ENCODE measurements at places on chromosomes 11 and 22.

DNA sequence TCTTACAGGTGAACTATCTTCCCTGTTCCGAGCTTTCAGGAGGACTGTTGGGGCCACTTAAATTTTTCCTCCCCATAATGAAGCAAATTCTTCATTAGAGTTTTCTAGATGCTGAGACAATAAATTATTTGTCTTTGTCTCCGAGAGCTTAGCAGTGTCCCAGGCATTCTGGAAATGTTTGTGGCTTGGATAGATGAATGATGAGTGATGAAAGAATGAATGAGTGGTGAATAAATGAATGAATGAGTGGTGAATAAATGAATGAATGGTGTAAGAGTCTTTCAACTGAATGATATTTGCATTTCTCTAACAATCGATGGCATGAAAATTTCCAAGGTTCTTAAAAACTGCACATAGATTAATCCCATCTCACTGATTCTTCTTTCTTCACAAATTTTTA, 52.8 kb downstream of the AHNAK start:
- DNase-seq = no peak

GRCh38 chr11:84398017-84398626, 1112.0 kb upstream of the CCDC90B start:
- no peak for DNase-seq

DNA sequence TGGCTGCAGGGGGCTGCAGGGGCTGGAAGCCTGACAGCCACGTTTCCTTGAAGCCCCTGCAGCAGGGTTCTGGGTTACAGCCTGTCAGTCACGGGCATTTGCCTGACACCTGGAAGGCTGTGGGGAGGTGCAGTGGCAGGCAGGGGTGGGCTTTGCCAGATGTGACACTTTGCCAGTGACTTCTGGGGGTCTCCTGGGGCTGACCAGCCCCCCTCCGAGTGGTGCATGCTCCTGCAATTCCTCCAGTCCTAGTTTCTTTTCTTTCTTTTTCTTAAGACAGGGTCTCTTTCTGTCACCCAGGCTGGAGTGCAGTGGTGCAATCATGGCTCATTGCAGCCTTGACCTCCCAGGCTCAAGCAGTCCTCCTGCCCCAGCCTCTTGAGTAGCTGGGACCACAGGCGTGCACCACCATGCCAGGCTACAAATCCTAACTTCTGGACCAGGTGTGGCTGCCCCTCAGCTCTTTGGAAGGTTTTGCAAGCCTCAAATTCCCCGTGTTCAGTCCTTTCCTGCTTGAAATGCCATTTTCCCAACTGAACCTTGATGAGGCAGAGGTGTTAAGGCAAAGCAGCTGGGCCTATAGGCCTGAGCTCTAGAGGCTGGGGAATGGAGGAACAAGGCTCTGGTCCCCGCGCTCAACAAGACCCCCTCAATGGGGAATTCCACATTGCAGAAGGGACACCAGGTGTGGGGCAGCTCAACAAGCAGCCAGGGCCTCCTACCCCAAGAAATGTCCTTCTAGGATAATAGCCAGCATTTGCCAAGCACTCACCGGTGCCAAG, 20.2 kb upstream of the CHKA start:
- DNase-seq = no peak

GRCh38 chr22:25437414-25438160, 126.9 kb upstream of the GRK3 start:
- no peak for DNase-seq

GRCh38 chr22:44284711-44285110, 28.0 kb downstream of the SHISAL1 start:
- DNase-seq = no peak
